ENCODE measurements at places on chromosomes 7 and 10.

GRCh38 chr7:48091506-48092433 is 2.7 kb downstream of the UPP1 start:
- DNase-seq = no peak

DNA sequence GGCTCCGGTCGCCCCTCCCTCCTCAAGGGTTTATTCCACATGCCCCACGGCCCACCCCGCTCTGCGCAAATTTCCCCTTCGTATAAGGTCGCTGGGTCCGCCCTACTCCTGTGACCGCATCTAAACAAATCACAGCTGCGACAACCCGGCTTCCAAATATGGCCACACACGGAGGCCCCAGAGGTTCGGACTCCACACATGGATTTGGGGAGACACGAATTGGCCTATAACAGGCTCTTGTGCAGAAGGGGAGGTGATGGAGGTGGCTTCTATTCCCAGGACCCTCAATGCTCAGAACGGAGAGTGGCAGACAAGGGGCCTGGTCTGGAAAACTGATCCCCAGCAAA is 90.1 kb downstream of the FOXL3 start:
- DNase-seq = no peak

- no peak for DNase-seq
Observed at GRCh38 chr7:114939484-114940097, 17.7 kb downstream of the MDFIC start.

- DNase-seq = no peak
Observed at GRCh38 chr10:50417486-50417885, 166.2 kb upstream of the ASAH2 start.

DNA sequence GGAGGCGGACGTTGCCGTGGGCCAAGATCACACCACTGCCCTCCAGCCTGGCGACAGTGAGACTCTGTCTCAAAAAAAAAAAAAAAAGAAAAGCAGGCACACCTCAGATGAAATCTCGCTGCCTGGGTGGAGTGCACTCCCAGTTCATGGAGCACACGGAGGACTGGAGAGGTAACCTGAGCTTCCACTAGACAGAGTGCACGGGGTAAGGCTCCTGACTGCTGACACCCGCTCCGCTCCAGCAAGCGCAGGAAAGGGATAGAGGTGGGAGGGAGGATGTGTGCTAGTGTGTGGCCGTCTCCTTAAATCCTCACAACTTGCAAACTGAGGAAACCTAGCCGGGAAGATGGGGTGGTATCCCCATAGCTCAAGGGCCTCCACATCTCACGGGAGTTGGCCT is 50.8 kb downstream of the FAM53B start:
- no peak for DNase-seq

DNA sequence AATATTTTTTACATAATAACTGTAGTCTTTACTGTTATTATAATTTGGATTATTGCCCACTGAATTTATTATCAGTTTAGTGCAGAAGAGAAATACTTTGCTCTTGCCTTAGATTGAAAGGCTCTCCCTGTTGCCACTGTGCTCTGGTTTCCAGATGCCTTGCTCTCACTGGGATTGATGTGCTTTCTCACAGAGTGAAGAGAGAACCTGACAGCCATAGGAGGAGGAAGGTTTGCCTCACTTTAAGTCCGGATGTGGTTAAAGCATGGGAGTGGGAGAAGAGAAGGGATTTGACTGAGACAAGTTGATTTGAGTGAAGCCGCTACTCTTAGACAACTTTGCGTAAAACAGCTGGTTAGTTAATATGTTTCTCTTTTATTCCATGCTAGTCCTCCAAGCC is 68.2 kb upstream of the RPA3 start:
- no peak for DNase-seq

- no peak for DNase-seq
Observed at GRCh38 chr7:44220046-44220357, 19.2 kb downstream of the YKT6 start.

DNA sequence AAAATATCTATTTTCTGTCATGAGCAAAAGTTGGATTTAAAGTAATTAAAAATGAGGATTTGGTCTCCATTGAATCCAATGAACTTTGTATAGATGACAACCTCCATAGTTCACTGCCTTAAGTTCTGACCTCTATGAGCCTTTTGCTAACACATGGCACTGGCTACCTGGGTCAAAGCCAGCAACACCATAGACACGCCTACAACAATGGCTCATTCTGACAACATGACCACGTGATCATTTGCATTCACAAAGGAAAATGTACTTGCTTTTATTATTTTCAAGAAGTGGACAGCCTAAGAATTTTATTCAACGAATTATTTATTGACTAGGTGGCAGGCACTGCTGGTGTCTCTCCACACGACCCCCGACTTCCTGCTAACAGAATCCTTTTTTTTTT is 90.6 kb downstream of the CARD11 start:
- no peak for DNase-seq

GRCh38 chr7:28005847-28006231 is 174.8 kb downstream of the JAZF1 start:
- DNase-seq = no peak

DNA sequence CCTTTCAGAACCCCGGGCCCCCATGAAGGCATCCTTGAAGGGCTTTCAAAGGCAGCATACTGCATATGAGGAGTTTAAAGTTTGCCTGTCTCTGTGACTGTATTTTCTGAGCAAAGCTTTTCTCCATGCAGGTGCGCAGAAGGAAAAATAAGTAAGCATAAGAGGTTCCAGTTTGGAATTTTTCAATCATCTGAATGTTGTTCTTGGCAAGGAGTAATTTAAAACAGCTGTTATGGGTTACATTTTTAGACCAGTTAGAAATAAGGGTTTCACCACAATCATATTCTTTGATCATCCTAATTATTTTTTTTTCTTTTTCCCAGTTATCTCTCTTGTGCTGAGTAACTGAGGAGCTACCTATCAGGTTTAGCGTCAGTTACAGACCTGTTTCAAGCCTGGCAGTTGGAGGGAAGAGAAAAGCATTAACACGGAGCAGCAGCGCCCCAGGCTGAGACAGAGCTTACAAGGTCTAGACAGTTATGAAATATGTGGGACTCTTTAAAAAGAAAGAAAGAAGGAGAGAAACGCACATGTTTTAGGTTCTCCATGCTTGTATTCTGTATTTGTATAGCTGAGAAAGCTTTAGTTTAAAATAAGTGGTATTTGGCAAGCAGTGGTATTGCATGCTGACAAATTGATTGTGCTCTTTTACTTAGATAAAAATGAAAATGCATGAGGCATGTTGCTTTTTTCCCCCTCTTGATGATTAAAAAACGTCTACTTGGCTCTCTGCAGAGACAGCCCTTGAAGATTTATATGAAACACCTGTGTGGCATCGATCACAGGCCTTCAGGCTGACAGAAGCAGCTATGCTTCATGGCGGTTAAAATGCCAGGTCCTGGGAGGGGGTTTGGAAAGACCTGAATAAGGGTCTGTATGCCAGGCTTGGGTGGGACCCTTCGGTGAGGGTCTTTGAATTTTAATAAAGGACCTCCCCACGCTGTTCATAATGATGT is 157.6 kb downstream of the GRK5 start:
- no peak for DNase-seq

DNA sequence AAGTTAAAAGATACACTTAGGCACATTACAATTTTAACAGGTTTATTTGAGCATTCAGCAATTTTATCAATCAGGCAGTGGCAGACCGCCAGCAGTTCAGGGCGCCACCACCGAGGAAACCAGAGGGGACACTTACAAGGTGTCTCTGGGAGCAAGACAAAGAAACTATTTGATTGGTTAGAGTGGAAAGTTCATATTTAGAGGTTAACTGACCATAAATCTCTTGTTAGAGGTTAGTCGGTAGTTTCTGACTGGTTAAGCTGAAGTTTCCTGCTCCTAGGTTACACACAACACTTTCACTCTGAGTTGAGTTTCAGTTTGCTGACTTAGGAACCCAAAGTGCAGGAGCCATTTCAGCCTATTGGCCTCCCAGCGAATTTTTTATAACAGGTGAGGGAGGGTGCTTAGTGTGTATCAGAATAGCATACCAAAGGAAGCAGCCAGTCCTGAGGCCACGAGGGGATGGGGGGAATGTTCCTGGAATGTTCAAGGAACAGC is 10.8 kb upstream of the PVRIG start:
- DNase-seq = no peak

DNA sequence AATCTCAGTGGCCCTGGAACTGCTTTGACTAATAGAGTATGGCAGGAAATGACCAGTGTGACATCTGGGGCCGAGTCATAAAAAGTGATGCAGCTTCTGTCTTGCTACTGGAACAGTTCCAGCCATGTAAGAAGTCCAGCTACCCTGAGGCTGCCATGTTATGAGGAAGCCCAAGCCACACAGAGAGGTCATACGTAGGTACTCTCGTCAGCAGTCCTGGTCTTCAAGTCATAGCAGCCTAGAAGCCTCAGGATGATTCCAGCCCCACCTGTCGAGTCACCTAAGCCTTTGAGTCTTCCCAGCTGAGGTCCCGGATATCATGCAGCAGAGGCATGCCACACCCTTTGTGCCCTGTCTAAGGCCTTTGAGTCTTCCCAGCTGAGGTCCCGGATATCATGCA is 92.1 kb downstream of the PPP1R3C start:
- no peak for DNase-seq

DNA sequence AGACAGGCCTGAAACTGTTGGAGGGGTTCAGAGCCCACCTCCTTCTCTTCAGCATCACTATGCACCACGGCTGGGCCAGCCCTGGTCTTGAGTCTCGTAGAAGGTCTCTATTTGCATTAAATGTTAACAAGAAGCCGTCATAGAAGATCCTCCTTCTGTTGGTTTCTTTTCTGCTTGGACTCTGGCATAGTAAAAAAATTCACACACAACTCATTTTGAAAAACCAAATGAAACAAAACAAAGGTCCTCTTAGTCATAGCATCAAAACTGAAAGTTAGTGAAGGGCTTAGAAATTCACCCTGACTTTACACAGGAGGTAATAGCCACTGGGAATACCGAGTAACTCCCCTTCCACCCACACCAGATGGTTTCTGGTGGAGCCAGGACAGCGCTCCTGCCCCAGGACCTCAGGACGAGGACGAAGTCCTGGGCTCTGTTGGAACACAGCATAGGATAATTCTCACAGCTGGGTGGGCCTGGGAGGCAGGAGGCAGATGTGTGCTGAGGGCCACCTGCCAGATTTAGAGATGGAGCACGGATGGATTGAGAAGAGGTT is 248.4 kb upstream of the KLF6 start:
- DNase-seq = no peak

DNA sequence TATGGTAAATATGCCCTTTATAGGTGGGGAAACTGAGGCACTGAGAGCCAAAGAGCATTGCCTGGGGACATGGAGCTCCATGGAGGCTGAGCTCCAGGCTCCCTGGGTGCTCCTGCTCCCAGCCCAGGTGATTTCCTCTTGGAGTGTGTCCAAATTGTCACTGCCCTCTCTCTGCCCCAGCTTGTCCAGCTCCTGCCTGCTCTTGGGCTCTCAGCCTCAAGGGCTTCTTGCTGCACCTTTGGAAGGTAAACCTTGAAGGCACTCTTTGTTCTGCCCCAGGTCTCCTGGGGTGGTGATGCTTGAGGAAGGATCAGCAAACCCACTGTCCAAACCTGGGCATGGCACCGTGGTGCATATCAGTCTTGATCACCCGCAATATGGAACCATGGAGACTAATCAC is 166.1 kb downstream of the RPS24 start:
- DNase-seq = no peak

- no peak for DNase-seq
Observed at GRCh38 chr10:69890065-69890847, 88.5 kb downstream of the COL13A1 start.

- no peak for DNase-seq
Observed at GRCh38 chr7:45192621-45193041, 35.0 kb downstream of the RAMP3 start.
